Left cardiac atrium (tissue), 4 donors: ENCODE measurements at places on chromosomes 2 and 18. TPM values are rescaled to one million over a fixed set of nuclear protein-coding genes. Genes with fewer than 3 reads are reported as not detected.

The SCYGR4 gene
- total RNA-seq: not detected

- DNase-seq: peak; percentile 91
These were observed 5.7 kb downstream of the PTMA start for GRCh38 chr2:231713730-231714638.

- DNase-seq: peak; percentile 59
These were observed at the start of gene WNT10A for GRCh38 chr2:218880102-218880858. Gene WNT10A, plus strand, starts transcription at chr2:218880852. Its CDS starts 144 bp downstream, at chr2:218880996.

GRCh38 chr2:113273027-113273551, 5.6 kb downstream of the PAX8 start:
- DNase-seq: no peak

DNA sequence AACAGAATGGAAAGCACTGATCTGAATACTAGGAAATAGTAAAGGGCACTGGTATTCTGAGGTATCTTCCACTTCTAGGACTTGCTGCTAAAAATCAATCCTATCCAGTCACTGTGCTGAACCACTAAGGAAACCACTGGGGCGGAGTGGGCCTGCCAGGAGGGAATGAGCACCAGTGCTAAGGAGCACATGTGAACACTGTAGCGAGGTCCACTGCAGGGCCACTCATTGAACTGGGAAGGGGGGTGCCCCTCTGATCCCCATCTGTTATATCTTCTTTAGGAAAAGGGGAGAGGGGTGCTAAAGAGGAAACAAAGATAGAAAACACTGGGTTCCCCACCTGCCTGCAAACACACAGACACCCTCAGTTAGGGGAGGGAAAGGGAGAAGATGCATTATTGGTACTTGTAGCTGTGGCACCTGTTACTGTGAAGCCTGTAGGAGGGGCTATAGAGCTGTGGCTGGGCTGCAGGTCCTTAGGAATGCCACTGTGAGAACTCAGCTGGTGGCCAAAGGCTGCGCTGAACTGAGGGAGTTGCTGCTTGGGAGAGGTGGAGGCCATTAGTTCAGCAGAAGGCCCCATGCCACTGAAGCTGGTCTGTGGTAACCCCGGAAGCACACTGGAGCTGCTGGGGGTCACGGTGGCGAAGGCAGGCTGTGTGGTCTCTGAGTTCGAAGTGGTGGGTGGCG, 81.8 kb downstream of the INO80D start:
- no peak for DNase-seq
